ENCODE measurements at places on chromosomes 6 and 20. TPM values are rescaled to one million over a fixed set of nuclear protein-coding genes. Genes with fewer than 3 reads are reported as not detected.

The LTA gene
- 24.6 TPM for total RNA-seq

The PRKN gene
- not detected for total RNA-seq

DNA sequence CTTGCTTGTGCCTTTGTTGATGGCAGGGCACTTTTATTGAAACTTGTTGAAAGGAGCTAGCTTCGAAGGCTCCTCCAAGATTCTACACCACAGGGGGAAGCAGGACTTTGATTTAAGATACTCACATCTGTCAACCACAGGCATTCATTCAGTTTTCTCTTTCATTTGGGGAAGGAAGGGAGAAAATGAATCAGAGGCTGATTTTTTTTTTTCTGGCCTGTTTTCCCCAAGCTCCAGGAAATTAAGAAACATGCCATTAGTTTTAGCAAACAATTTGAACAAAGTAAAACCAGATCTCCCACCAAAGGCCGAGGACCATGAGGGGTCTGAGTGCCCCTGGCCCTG is 8.7 kb upstream of the APCDD1L start:
- no peak overlapping the region for H3K27ac ChIP-seq
- no peak overlapping the region for H3K4me3 ChIP-seq
- no peaks in the 10 kb centered on the region for H3K4me1 ChIP-seq
- no peak for DNase-seq
- H3K27me3 ChIP-seq, result no peaks in the 10 kb centered on the region

GRCh38 chr6:73857341-73857890 is 161.4 kb downstream of the CD109 start:
- H3K4me1 ChIP-seq, result no peaks in the 10 kb centered on the region
- H3K27ac ChIP-seq, result no peak overlapping the region
- H3K27me3 ChIP-seq, result peaks cover 2% of the 10 kb centered on the region
- no peak for DNase-seq
- H3K36me3 ChIP-seq, result no peaks in the 10 kb centered on the region

The WFDC10B gene
- not detected for total RNA-seq

The SIGLEC1 gene
- total RNA-seq, result not detected

DNA sequence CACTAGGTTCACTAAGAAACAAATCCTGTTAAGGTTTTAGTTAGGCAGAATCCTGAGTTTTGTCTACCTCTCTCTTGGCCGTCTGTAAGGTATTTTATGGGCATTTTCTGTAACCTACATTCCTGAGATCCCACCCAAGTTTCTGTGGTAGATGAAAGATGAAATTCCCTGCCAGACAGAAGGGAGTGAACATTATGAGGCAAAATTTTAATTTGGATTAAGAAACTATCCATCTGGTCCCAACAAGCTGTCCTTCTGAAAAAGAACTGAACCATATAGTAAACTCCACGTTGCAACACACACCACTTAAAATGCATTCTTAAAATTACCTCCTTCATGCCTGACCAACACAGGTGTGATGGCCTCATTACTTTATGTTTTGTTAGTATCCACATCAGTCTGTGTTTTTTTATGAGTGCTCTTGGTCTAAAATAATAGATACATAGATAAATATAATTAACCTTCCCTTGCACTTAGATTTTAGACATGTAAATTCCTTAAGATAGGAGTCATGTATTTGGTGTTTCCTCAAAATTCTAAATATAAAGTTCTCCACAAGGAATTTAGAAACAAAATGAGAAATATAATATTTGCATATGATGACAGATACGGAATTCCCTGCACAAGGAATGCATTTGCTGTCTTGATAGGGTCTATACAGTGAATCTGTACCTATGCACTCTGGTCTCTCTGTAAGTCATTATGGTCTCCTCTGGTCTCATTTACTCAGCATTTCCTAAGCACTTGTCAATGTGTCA is 86.5 kb downstream of the CHD6 start:
- no peaks in the 10 kb centered on the region for H3K4me1 ChIP-seq
- H3K27me3 ChIP-seq, result no peaks in the 10 kb centered on the region
- DNase-seq, result no peak
- no peak overlapping the region for H3K27ac ChIP-seq
- H3K4me3 ChIP-seq, result no peak overlapping the region
- H3K36me3 ChIP-seq, result peaks cover 9% of the 10 kb centered on the region

GRCh38 chr6:125511809-125512396 is 210.1 kb upstream of the HDDC2 start:
- H3K4me3 ChIP-seq, result no peak overlapping the region
- DNase-seq, result no peak
- H3K4me1 ChIP-seq, result no peaks in the 10 kb centered on the region
- H3K27ac ChIP-seq, result no peak overlapping the region

DNA sequence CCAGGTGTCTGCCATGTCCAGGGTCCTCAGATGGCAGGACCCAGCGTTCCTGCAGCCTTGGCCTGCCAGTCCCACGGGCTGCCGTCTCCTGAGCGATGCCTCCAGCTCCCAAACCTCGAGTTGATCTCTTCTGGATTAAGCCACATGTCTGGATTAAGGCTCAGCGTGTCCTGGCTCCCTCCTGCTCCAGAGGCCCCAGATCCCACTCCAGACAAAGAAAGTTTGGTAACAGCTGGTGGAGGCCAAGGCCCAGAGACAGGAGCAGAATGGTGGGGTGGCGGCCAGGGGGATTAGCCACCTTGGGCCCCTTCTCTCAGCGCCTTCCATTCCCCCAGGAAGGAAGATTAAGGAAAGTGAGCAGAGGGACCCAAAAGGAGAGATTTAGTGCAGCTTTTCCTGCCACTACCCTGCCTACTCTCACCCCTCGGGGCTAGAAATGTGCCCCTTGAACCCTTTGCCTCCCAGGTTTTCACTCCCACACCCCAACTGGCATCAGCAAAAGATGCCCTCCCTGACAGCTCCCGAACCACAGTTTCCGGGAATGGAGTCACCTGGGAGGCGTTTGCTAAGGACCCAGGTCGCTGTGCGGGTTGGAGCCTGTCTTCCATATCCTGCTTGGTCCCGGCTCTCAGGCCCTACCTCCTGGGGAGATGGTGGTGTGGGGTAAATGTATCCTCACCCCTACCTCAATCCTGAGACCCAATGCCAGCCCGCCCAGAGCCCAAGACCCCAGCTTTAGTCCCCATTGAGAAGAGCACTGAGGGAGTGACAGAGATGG is 6.9 kb downstream of the SPDEF start:
- no peaks in the 10 kb centered on the region for H3K36me3 ChIP-seq
- H3K27me3 ChIP-seq, result no peaks in the 10 kb centered on the region
- no peak overlapping the region for H3K27ac ChIP-seq
- no peak for DNase-seq

The LTB gene
- 613 TPM for total RNA-seq

The BMP7 gene
- total RNA-seq, result not detected

DNA sequence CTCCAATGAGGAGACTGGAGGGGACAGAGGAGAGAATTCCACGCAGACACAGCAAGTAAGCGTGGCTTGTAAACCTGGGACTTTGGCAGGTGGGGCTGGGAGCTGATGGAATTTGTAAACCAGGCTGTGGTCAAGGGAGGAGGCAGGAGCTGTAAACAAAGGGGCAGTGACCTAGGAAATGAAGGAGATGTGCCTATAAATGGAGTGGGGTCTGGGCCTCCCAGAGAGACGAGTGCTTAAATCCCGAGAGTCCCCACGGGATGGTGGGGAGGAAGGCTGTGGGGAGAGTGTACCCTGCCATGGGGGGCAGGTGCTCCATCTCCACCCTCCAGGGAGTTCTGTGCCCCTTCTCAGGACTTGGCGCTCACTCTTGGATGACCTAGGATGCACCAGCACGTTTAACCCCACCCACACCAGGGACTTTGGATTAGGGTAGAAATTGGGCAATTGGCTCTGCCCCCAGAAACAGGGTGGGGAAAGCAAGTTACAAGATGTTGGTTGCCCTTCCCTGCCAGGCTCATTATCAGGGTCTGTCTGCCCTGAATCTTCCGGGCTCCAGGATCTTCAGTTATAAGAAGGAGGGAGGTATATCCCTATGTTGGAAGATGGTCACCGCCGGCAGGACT is 4.0 kb upstream of the DHX16 start:
- DNase-seq, result no peak
- peaks cover 40% of the 10 kb centered on the region for H3K4me1 ChIP-seq
- no peaks in the 10 kb centered on the region for H3K27me3 ChIP-seq
- no peak overlapping the region for H3K4me3 ChIP-seq
- peaks cover 63% of the 10 kb centered on the region for H3K36me3 ChIP-seq
- H3K27ac ChIP-seq, result no peak overlapping the region

The TCF21 gene
- not detected for total RNA-seq

DNA sequence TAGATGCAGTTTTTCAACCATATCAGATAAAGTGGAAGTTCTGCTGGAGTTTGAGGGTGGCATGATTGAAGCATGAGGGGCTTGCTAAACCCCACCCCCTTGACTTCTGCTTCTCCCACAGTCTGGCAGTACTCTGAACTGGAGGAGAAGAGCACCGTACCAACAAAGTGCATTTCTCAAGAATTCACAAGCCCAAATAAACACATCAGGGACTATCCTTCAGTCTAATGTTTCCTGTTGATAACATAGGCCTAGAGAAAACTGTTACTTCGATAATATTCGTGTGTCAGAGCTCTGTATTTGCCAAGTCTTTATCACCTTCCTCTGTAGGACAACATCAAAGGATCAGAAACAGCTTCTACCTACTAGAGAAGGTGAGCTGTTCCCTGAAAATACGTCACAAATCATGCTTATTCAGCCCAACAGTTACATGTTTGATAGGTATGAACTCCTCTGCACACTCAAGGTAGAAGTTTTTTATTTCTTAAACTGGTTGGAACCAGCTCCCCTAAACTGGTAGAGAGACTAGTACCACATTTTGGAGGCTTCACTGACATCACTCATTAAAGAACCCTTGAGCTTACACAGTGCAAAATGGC is 153.2 kb upstream of the PRND start:
- H3K36me3 ChIP-seq, result no peaks in the 10 kb centered on the region
- peaks cover 22% of the 10 kb centered on the region for H3K27me3 ChIP-seq
- no peak for DNase-seq
- H3K27ac ChIP-seq, result no peak overlapping the region
- no peaks in the 10 kb centered on the region for H3K4me1 ChIP-seq
- H3K4me3 ChIP-seq, result no peak overlapping the region

The MICB gene
- 49.0 TPM for total RNA-seq

DNA sequence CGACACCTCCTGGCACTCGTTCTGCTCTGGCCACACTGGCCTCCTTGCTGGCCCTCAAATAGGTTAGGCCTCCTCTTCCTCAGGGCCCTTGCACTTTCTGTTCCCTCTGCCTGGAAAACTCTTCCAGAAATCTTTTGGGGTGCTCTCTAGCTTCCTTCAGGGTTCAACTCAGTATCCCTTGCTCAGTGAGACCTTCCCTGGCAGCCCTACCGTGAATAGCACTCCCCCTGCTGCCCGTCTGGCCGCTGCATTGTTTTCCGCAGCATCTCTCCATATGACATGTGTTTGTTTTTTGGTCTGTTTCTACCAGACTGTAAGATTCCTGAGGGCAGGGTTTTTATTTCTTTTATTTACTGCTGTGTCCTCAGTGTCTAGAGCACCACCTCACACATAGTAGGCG is 6.7 kb downstream of the DDX27 start:
- no peak for DNase-seq
- H3K27me3 ChIP-seq, result no peaks in the 10 kb centered on the region
- H3K4me3 ChIP-seq, result no peak overlapping the region
- H3K4me1 ChIP-seq, result peaks cover 13% of the 10 kb centered on the region
- H3K36me3 ChIP-seq, result peaks cover 69% of the 10 kb centered on the region

The CST9 gene
- total RNA-seq, result not detected

The TBXT gene
- total RNA-seq, result not detected

- peaks cover 1% of the 10 kb centered on the region for H3K27me3 ChIP-seq
- H3K36me3 ChIP-seq, result no peaks in the 10 kb centered on the region
- H3K4me3 ChIP-seq, result no peak overlapping the region
Measured at GRCh38 chr6:135233686-135234491, 52.8 kb downstream of the MYB start.

DNA sequence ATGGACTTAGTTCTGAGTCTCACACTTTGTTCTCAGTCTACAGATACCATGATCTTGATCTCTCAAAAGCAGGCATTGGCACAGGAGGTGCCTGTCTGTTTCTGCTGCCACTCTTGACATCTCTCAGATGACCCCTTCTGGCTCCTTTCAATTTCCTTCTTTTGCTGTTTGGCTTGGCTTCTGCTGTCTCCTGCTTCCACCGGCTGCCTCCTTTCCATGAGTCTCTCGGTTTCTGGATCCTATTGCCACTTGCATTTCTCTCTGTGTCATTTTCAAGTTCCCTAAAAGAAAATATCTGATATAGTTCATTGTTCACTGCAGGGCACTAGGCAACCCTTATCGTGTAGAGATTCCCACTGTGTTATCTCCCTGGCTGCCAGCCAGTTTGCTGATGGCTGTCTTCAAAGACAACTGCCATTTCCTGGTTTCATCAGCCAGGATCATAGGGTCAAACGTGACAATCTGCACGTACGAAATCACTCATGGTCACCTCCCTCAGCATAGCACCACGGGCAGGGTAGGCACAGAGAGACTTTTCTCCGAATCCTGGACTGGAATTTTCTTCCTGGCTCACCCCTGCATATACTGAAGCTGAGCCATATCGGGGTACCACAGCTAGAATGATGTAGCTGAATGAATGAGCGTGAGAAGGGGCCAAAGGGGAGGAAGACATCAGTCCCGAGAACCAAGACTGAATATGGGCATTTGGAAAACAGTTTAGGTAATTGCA is 144.6 kb upstream of the TMEM170B start:
- H3K4me3 ChIP-seq, result no peak overlapping the region
- H3K27me3 ChIP-seq, result peaks cover 5% of the 10 kb centered on the region
- DNase-seq, result no peak
- peaks cover 14% of the 10 kb centered on the region for H3K4me1 ChIP-seq
- H3K36me3 ChIP-seq, result peaks cover 5% of the 10 kb centered on the region

GRCh38 chr6:162798546-162799266 is 70.9 kb downstream of the PACRG start:
- no peak for DNase-seq
- no peak overlapping the region for H3K27ac ChIP-seq
- H3K27me3 ChIP-seq, result no peaks in the 10 kb centered on the region
- H3K4me1 ChIP-seq, result peaks cover 11% of the 10 kb centered on the region
- H3K36me3 ChIP-seq, result no peaks in the 10 kb centered on the region

DNA sequence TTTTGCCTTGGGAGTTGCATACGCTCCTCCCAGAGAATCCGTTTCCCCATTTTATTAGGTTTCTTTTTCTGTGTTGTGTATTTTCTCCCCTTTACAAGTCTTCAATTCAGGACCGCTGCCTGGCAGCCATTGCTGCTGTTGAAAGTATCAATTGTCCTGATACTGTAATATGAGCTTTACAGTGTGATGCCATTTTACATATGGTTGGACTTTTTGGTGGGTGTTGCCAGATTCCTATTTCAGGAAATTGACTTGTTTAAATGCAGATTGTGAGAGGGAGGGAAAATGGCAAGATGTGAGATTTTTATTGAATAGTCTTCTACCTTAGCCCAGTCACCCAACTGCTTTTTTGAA is 1.2 kb downstream of the PANK2 start:
- peaks cover 59% of the 10 kb centered on the region for H3K36me3 ChIP-seq
- peaks cover 52% of the 10 kb centered on the region for H3K4me1 ChIP-seq
- DNase-seq, result peak; percentile 28
- H3K27me3 ChIP-seq, result no peaks in the 10 kb centered on the region
- H3K27ac ChIP-seq, result peak overlapping the region; percentile 97
- peak overlapping the region; percentile 98 for H3K4me3 ChIP-seq

- H3K27me3 ChIP-seq, result peaks cover 18% of the 10 kb centered on the region
- DNase-seq, result no peak
- H3K4me1 ChIP-seq, result no peaks in the 10 kb centered on the region
- no peak overlapping the region for H3K27ac ChIP-seq
Measured at GRCh38 chr6:41405941-41406727, 70.7 kb downstream of the NCR2 start.

GRCh38 chr6:14707971-14708465 is 537.9 kb upstream of the JARID2 start:
- no peak overlapping the region for H3K27ac ChIP-seq
- H3K4me3 ChIP-seq, result no peak overlapping the region
- DNase-seq, result no peak
- no peaks in the 10 kb centered on the region for H3K36me3 ChIP-seq
- peaks cover 16% of the 10 kb centered on the region for H3K4me1 ChIP-seq
